ENCODE measurements at places on chromosomes 13 and 19. TPM values are rescaled to one million over a fixed set of nuclear protein-coding genes. Genes with fewer than 3 reads are reported as not detected.

Gene CDX2
- total RNA-seq, result not detected

Gene PSG11
- total RNA-seq, result not detected

Gene EID2B
- total RNA-seq, result 5.0 TPM

Gene MPND
- total RNA-seq, result 11.3 TPM

Gene TMEM255B
- 2.7 TPM for total RNA-seq

Gene TPTE2
- not detected for total RNA-seq

Gene NLRP11
- total RNA-seq, result not detected

Gene TMEM86B
- total RNA-seq, result 0.72 TPM

Gene CEACAM7
- total RNA-seq, result 10.8 TPM

Gene CCDC169
- total RNA-seq, result 5.5 TPM

Gene PCDH17
- 12.1 TPM for total RNA-seq

Gene UPK1A
- not detected for total RNA-seq

Gene SHISA2
- total RNA-seq, result 116 TPM

Gene EDNRB
- total RNA-seq, result 39.4 TPM

Gene CCDC70
- total RNA-seq, result not detected

Gene APOC4
- total RNA-seq, result not detected

Gene RXFP2
- total RNA-seq, result not detected

Gene TUBB4A
- 1.6 TPM for total RNA-seq

Measured in tongue (tissue), 3 donors.